ENCODE measurements at places on chromosomes 16 and 17.

- DNase-seq, result no peak
Observed at GRCh38 chr16:70157105-70157476, 16.5 kb upstream of the CLEC18C start.

DNA sequence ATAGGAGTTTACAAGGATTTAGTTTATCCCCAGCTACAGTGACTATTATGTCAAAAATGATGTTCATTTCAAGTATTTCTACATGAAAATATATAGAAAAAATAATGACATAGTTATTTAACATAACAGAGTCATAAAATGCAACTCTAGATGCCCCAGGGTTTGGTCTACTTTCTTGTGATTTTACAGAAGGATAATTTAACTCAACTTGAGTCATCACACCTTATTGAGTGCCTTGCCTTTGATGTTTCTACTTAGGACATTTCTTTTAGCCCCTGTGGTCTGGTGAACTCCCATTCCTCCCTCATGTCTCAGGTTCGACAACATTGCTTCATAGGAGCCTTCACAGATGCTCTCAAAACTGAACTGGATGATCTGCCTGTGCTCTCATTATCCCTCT is 2.0 kb downstream of the KRT20 start:
- no peak for DNase-seq

- DNase-seq, result no peak
Observed at GRCh38 chr17:69909389-69909788, 165.6 kb upstream of the KCNJ16 start.

GRCh38 chr16:28110074-28110473 is 46.6 kb upstream of the GSG1L start:
- DNase-seq, result no peak

DNA sequence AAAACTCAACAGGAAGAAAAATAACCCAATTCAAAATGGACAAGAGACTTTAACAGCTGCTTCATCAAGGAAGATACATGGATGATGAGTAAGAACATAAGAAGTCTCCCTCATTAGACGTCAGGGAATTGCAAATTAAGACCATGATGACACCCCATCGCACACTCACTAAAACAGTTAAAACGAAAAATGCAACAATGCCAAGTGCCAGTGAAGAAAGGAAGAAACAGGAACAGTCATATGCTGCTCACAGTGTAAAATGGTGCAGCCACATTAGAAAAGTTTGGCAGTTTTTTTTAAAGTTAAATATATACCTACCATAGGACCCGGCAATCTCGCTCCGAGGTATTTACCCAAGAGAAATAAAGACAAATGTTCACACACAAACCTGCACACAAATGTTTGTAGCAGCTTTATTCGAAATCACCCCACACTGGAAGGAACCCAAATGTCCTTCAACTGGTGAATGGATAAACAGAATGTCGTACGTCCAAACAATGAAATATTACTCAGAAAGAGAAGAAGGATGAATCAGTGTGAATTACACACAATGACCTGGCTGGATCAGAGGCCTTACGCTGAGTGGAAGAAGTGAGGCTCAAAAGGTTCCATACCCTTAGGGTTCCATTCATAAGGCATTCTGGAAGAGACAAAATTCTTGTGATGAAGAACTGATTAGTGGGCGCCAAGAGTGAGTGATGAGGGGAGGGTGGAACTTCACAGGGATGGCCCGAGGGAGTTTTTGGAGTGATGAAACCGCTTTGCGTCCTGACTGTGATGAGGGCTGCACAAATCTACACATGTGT is 110.3 kb downstream of the C16orf95 start:
- DNase-seq, result no peak

DNA sequence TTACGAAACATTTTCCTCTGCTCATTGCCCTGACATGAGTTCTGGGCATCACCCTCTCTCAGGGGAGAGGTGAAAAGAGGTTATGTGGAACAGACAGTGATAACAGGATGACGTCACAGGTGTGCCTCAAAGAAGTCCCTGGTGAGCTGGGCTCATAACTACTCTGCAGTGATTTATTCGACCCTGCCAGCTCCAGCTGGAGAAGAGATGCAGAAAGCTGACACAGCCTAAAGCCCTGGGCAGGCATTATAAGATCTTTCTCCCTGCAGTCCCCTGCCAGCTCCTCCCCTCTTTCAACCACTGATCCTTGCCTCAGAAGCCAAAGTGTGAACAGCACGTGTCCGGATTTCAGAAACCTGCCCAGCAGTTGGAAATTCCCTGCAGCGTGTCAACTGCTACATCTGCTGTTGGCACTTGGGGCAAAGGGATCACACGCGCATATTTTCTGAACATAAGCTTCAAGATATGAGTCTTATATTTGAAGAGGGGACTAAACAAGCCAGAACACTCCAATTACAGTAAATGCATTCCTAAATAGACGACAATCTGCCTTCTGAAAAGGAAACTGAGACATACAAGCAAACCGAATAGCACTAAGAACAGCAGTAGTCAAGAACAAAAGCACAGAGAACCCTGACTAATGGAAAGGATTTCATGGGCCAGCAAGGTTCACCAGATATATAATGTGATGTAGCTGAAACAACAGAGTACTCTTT is 80.5 kb downstream of the SMG6 start:
- no peak for DNase-seq

DNA sequence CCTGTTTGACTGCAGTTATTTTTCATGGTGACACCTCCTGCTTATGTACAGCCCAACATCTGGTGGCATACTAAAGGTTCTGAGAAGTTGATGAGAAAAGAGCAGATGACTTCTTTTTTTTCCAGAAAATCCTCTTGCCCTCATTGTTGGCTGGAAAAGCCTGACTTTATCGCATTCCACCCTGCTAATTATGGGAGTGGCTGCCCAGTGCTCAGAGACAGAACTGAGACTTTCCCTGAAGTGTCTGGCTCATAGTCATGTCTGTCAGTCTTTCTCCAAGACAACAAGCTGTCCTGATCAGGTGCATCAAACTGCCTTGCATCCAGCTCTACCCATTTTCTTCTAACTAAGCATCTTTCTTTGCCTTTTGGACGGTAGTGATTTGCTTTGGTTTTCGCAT is 355.2 kb downstream of the CPPED1 start:
- no peak for DNase-seq

- no peak for DNase-seq
Observed at GRCh38 chr17:32849879-32850278, 27.0 kb downstream of the MYO1D start.

DNA sequence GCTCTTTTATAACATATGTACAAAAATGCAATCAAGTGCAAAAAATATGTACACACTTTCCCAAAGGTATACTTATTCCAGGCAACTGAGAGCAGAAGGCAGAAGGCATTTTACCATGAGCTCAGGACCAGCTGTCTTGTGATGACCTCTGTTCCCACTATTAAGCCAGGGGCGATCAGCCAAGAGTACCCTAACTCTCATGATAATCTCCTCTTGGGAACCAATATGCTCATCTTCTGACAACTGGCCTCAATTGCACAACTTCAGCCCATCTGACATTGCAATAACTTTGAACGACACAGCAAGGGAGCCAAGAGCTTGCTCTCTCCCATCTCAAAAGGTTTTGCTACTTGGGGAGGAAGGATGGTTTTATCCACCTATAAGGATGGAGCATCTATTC is 471.9 kb downstream of the HS3ST3B1 start:
- no peak for DNase-seq

GRCh38 chr17:35808240-35808961 is 883 bp upstream of the TAF15 start:
- no peak for DNase-seq

GRCh38 chr17:81163703-81164370 is 1.5 kb upstream of the PVALEF start:
- DNase-seq, result no peak

GRCh38 chr16:77853161-77853560 is 64.8 kb downstream of the VAT1L start:
- no peak for DNase-seq

GRCh38 chr16:55042556-55043432 is 112.1 kb downstream of the IRX5 start:
- DNase-seq, result no peak

DNA sequence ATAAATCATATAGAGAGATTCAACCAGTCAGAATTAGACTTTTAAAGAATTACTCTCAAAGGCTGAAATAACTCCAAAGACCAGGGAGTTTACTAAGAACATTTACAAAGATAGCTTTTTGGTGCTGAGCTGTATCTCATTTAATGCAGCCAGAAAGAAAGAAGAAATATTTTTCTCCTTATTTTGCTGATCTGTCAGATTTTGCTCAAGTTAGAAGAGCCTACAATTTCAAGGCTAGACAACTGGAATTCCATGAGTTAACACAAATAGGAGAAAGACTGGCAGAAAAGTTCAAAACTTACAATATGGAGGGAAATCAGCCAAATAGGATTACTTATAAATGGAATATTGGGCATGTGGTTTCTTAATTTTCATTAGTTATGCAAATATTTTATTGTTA is 6.1 kb upstream of the SLFN12 start:
- DNase-seq, result no peak

DNA sequence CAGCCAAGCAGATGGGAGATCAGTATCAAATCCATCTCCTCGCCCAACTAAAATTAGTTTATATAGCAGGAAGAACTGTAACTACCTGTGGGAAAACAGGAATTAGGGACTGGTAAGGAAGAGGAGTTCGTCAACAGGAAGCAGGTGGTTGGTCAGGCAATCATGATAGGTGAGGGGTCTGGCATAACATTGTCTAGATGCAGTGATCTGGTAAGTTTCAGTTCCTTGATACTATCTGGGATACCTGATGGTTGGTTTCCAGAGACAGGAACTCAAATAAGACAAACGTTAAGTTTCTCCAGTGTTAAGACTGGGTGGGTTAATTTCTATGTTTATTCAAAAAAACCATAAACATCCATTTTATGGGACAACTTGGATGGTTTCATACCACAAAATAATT is 53.8 kb downstream of the CEP112 start:
- no peak for DNase-seq

GRCh38 chr16:4524571-4524970 is 14.0 kb downstream of the CDIP1 start:
- DNase-seq, result no peak

DNA sequence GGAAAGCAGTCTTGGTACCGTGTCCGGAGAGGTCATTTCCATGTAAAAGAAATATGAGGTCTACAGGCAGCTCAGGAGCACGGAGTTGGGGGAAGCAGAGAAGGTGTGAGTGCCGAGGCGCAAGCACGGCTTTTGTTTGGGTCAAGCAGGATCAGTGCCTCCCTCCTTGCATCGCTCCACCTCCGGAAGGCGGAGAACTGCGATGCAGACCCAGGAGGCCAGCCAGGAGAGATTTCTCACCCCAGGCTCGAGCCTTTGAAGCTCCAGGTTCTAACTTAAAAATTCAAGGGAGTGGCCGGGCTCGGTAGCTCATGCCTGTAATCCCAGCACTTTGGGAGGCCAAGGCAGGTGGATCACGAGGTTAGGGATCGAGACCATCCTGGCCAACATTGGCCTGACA is 25.0 kb downstream of the NAA60 start:
- peak; percentile 53 for DNase-seq
